ENCODE measurements at places on chromosomes 1 and 21.

- DNase-seq = no peak
- no peaks in the 10 kb centered on the region for H3K27me3 ChIP-seq
- H3K27ac ChIP-seq = no peak overlapping the region
- no peak overlapping the region for H3K4me3 ChIP-seq
- no peaks in the 10 kb centered on the region for H3K4me1 ChIP-seq
Observed at GRCh38 chr1:59107516-59107915, 189.4 kb upstream of the FGGY start.

DNA sequence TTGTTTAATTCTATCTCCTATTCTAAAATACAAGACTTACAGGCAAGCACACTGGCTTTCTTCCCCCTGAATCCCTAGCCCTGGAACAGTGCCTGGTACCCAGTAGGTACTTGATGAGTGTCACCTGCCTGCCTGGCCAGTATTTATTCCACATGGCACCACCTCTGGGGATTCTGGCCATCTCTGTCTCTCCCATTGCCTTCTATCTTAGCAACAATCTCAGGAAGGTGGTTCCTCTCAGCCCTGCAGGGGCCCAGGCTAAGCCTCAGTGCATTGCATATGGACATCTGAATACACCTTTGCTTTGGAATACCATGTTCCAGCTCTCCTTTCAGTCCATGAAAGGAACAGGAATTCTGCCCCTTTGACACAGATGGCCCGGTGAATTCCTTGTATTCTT lies 81.0 kb downstream of the HIVEP3 start:
- no peak overlapping the region for H3K4me3 ChIP-seq
- no peak for DNase-seq
- no peaks in the 10 kb centered on the region for H3K36me3 ChIP-seq
- no peaks in the 10 kb centered on the region for H3K27me3 ChIP-seq

GRCh38 chr1:166924823-166925541 lies 48.9 kb upstream of the TADA1 start:
- H3K4me1 ChIP-seq = peaks cover 10% of the 10 kb centered on the region
- no peak for DNase-seq
- H3K27ac ChIP-seq = no peak overlapping the region
- no peak overlapping the region for H3K4me3 ChIP-seq

GRCh38 chr1:15384301-15384901 lies 25.3 kb upstream of the EFHD2 start:
- DNase-seq = no peak
- H3K27me3 ChIP-seq = no peaks in the 10 kb centered on the region
- no peaks in the 10 kb centered on the region for H3K36me3 ChIP-seq
- H3K4me3 ChIP-seq = no peak overlapping the region
- H3K4me1 ChIP-seq = peaks cover 5% of the 10 kb centered on the region
- H3K27ac ChIP-seq = no peak overlapping the region

GRCh38 chr1:3803905-3804626 lies 7.8 kb upstream of the LRRC47 start:
- no peaks in the 10 kb centered on the region for H3K27me3 ChIP-seq
- H3K4me1 ChIP-seq = no peaks in the 10 kb centered on the region
- H3K36me3 ChIP-seq = no peaks in the 10 kb centered on the region
- no peak for DNase-seq

GRCh38 chr1:157286646-157287420 lies 148.6 kb upstream of the ETV3 start:
- DNase-seq = no peak
- H3K27ac ChIP-seq = no peak overlapping the region
- no peak overlapping the region for H3K4me3 ChIP-seq
- no peaks in the 10 kb centered on the region for H3K27me3 ChIP-seq
- no peaks in the 10 kb centered on the region for H3K4me1 ChIP-seq
